ENCODE measurements at places on chromosomes 7 and 10.

GRCh38 chr7:73988197-73988596, 39.8 kb upstream of the ELN start:
- no peak for ATAC-seq

- no peak for ATAC-seq
Measured at GRCh38 chr10:123496996-123497660, 169.0 kb upstream of the GPR26 start.

- peak; percentile 54 for ATAC-seq
Measured at GRCh38 chr7:139687211-139687954, 90.4 kb downstream of the HIPK2 start.

GRCh38 chr7:69277366-69277765, 320.9 kb upstream of the AUTS2 start:
- ATAC-seq = no peak

- ATAC-seq = no peak
Measured at GRCh38 chr7:103637726-103638125, 191.7 kb upstream of the SLC26A5 start.

- ATAC-seq = no peak
Measured at GRCh38 chr10:4851846-4852245, 25.8 kb downstream of the AKR1E2 start.

DNA sequence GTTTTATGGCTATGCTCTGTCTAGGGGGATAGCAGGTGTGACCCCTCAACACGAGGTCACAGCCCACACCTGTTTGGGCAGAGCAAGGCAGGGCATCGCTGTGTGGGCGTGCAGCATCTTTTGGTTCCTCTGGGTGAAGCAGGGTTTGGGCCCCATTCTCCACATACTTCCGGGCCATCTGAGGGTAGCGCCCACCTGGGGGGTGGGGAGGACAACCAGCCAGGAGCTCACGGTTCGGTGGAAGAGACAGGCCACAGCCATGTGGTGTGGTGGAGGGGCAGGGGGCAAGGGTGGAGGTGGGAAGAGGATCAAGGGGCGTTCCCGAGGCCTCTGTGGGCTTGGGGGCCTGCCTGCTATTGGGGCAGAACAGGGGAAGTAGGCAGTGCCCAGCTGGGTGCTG, 2.4 kb downstream of the SH2B2 start:
- ATAC-seq = peak; percentile 2

- ATAC-seq = no peak
Measured at GRCh38 chr7:25664593-25664992, 436.3 kb upstream of the NPVF start.

DNA sequence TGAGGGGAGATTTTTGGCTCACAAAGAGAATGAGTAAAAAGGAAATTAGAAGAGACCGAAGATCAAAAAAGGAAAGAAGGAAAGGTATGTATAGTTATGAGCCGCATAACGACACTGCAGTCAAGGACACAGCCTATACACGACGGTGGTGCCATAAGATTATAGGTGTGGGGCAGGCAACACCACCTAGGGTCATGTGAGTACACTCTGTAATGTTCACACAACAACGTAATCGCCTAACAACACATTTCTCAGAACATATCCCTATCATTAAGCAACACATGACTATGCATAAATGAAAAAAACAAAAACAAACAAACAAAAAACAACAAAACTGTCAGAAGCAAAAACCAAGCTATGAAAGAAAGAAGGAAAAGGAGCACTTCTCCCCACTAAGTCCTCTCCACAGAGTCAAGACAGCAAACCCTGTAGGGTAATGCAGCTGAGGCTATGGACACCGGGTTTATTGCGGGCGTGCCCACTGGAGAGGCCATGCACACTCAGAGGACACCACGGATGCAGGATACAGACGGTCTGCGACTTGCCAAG, 45.1 kb downstream of the PIP4K2A start:
- no peak for ATAC-seq

DNA sequence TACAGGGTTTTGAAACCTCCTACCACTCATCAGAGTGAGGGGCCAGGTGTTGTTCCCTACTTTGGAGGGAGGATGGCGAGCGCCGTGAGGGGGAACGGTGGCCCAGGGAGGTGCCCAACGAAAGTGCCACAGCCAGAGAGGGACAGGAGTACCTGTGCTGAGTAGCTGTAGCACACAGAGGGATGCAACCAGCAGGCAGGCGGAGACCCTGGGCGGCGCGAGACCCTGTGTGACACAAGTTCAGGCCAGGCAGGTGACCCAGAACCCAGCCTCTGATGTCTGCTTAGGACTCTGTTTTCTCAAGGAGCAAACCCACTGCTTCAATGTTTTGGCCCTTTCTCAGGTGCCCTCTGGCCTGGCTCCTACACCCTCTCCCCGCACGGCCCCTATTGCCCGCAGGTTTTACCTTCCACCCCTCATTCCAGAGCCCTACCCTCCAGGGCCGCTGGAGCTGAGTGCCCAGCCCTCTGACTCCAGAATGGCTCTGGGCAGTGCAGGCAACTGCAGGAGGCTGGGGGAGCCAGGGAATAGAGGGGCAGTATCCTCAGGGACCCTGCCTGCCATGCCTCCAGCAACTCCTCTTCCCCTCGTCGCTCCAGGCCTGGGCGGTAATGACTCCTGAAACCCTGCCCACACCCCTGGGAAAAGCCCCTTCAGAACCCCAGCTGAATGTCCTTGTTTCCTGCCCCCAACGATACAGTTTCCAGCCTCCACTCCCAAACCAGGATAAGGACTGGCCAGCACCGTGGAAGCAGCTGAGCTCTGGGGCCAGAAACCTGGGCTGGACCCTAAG, 164.1 kb upstream of the RHEB start:
- no peak for ATAC-seq

- peak; percentile 15 for ATAC-seq
Measured at GRCh38 chr10:13633689-13634088, 46.9 kb downstream of the PRPF18 start.

DNA sequence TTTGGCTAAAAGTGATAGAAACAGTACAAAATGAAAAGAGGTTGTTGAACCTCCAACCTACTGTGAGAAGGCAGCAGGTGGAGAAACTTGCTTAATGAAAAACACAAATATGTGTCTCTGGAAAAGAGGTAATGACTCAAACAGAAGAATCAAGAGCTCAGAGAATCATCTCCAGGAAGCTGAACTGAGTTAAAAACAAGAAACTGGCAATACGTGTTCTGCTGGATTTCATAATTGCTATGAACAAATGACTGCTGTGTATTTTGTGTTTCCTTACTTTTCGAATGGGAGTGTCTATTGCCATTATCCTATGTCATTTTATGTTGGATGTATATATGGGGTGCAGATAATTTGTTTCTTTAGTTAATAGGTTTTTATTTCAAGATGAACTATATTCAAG, 401.1 kb downstream of the DGKB start:
- peak; percentile 89 for ATAC-seq

DNA sequence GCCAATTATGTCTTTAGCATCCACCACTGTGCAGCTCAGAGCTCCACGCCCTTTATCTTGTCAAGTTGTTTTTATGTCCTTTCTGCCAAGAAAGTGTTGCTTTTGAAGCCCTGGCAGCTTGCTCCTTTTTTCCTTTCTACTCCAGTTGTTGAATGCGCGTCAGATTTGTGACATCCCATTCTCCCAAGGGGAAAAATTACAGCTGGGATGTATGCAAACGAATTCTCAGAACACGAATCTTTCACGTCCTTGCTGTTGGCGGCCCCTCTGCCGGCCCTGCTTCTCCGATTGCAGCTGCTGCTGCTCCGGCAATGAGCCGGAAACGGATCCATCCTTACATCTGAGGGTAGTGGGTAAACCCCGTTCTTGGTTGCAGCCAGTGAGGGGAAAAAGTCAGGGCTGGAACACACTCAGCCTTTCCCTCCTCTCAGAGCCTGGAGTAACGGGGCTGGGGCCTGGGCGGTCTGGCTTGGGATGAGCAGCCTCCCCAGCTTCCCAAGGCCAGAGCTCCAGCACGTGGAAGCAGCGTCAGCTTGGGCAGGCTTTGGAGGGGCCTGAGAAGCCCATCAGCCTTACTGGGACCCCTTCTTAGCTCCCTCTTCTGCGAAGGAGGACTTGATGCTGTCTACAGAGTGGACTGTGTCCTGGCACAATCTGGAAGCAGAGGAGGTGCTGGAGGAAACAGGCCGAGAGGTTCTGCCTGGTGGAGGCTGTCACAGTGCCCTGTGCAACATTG, 79.0 kb upstream of the CHST15 start:
- ATAC-seq = no peak

GRCh38 chr7:155464948-155465739, 7.2 kb downstream of the EN2 start:
- no peak for ATAC-seq

- no peak for ATAC-seq
Measured at GRCh38 chr7:47535035-47535703, 46.7 kb downstream of the TNS3 start.

DNA sequence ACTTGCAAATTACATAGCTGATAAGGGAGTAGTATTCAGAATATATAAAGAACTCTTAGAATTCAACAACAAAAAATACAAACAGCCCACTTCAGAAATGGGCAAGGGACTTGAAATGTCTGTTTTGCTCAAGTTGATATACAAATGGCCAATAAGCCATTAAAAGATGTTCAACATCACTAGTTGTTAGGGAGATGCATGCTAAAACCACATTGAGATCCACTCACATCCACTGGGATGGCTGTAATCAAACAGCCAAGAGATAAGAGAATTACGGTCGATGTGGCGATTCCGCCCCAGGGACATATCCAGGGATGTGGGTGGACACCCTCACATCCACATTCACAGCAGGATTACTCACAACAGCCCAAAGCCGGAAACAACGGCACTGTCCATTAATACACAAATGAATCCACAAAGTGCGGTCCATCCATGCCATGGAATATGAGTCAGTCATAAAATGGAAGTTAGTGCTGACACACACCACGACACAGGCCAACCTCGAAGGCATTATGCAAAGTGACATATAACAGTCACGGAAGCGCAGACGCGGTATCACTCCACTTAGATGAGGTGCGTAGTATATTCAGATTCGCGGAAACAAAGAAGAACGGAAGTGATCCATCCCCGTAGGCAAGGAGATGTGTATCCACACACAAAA, 227.8 kb downstream of the DNAJB6 start:
- ATAC-seq = peak; percentile 22

- no peak for ATAC-seq
Measured at GRCh38 chr10:36725581-36726520, 399.5 kb upstream of the ANKRD30A start.

GRCh38 chr10:129932751-129933433, 31.2 kb downstream of the EBF3 start:
- ATAC-seq = no peak

DNA sequence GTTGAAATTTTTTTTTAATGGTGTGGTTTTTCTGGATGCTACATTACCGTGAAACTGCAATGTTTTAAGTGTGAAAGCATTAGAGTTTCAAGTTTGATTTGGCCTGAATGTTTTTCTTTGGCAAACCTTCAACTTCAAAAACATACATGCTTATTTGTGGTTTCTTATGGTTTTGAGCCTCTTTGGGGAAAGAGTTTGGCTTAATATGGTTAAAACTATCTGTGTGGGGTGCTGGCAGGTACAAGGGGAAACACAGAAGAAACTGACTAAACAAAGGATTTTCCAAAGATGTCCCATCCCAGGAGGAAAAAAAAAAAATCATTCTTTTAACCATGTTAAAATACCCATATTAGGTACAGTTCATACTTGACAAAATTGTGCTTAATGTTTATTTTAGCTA, 121.1 kb downstream of the HGF start:
- no peak for ATAC-seq

DNA sequence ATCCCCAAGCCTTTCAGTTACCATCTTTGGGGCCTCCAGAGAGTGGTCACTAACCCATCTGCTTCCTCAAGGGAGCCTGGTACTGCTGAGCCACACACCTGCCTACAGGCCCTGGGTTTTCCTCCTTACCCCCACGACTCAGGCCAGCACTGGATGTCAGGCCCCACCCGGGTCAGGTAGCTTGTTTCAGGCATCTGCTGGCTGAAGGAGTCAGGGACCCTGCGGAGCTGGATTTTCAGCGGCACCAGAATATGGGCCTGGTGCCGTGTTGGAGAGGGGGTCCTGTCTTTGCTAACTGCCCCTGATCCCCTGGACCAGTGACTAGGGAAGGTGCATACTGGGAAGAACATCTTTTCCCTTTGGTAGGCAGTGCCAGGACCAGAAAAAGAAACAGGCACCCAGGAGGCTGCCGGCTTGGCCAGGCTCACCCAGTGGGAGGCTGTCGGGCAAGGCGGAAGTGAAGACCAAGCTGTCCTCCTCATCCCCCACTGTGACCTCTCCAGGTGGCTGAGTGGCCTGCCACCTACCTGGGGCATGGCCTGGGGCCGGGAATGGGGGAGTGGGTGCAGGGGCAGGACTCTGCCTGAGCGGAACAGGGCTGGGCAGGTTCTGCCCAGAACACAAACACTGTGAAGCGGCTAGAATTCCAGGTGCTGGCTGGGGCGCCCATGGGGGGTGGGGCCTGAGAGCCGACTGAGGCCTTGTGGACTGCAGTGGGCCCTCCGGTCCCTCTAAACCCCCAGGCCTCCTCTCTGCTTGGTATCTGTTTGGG, 12.4 kb upstream of the SAMD8 start:
- no peak for ATAC-seq

- ATAC-seq = no peak
Measured at GRCh38 chr7:138434597-138435019, 25.5 kb upstream of the TRIM24 start.

DNA sequence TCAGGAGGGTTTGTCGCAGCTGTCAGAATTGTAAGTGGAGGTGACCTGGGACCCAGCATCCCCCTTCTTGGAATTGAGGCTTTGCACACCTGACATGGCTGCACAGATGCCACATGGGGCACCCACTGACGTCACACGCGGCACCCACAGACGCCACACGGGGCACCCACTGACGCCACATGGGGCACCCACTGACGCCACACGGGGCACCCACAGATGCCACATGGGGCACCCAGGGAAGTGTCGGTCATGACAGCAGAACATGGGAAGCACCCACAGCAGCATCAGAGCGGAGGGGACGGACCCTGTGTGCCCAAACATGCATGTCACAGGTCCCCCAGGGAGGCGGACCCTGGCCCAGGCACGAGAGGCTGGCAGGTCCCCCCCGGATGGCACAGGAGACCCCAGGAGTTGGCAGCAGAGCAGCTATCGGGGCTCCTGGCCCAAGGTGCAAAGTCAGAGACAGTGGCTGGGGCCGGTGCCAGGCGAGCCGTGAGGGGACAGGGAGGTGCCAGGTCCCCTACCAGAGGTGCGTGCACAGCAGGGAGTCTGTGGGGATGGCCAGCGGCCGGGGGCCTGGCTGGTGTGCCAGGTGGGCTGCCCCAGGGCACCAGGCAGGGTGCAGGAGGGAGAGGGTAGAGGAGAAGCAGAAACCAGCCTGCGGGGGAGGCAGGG, 21.1 kb downstream of the KNDC1 start:
- no peak for ATAC-seq

DNA sequence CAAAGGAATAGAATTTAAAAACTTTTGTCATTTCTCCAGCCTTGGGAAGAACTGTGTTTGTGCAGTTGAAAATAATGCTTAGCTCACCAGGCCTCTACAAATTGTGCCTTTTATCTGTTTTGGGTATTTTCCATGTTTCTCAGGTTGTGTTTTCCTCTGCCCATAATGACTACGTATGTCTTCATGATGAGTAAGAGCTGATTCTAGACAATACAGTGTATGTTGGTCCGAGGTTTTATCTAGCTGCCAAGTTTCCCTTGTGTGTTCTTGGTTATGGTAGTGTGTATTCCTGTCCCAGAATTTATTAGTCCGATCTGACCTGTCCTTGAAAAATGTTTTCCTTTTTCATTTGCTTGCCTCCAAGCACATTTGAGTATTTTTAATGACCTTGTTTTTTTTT, 83.7 kb upstream of the GLCCI1 start:
- ATAC-seq = no peak

- ATAC-seq = peak; percentile 12
Measured at GRCh38 chr7:726854-727103, 280 bp downstream of the DNAAF5 start.

GRCh38 chr10:133462512-133463305, 9.0 kb downstream of the SCART1 start:
- ATAC-seq = no peak

Measured in esophagus mucosa (tissue), 1 donor.